ENCODE measurements at places on chromosomes 7 and 10.

GRCh38 chr7:127653396-127653795 is 1.4 kb downstream of the SND1 start:
- no peak for DNase-seq

- DNase-seq = no peak
Observed at GRCh38 chr10:58593008-58593407, 80.3 kb downstream of the BICC1 start.

DNA sequence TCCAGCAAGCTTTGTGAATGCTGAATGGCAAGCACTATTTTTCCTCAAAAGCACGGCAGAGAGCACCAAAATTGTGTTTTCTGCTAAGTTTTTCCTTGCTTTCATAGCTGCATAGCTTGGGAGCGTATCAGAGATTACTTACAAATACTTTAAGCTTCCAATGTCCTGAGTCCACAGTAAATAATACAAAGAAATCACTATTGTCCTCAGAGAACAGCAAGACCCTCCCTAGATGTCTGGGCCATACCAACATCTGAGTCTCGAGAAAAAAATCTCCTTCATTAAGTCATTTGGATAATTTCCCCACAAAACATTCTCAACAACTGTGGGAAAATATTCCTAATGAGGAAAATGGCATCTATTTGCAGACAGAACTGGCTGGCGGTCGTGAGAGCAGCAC is 41.7 kb downstream of the SGMS1 start:
- DNase-seq = no peak

- DNase-seq = no peak
Observed at GRCh38 chr7:87541648-87542047, 59.0 kb downstream of the ABCB1 start.

GRCh38 chr10:132510174-132510611 is 27.4 kb upstream of the INPP5A start:
- DNase-seq = no peak

DNA sequence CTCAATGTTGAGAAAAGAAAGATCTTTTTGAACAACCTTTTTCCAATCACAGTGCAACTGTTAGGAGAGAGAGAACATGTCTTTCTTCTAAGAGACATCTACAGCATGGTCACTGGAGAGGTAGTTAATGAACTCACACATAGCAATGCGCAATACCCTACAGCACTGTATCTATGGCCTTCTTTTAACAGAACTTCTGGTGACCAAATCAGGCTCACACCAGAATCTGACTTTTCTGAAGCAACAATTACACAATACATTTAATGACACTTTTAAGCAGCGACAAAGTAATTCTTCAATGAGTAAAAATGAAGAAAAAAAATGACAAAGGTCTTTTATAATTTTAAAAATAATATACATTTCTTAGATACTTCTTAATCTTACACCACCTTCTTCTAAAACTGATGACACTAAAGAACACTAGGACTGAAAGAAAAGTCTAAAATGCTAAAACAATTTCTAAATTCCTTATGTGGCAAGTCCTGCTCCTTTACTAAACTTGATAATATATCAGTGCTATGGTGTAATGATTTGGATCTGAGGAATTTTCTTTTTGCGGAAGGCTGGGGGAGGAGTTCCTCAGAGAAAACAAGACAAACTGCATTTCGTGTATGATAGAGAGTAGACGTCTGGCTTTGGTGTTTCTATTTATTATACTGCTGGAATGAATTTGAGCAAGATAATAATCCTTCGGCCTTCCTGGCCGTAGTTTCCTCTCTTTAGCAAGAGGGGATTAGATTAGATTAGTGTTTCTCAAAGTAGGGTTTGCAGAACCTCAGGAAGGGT is 166.3 kb downstream of the ZNF438 start:
- peak; percentile 71 for DNase-seq

GRCh38 chr10:98460837-98461499 is 14.2 kb upstream of the HPS1 start:
- peak; percentile 94 for DNase-seq

GRCh38 chr7:99098824-99099498 is 44.9 kb downstream of the SMURF1 start:
- no peak for DNase-seq

GRCh38 chr7:110867771-110868170 is 223.2 kb upstream of the LRRN3 start:
- no peak for DNase-seq

- DNase-seq = peak; percentile 81
Observed at GRCh38 chr7:50552921-50553320, 12.3 kb downstream of the DDC start.

DNA sequence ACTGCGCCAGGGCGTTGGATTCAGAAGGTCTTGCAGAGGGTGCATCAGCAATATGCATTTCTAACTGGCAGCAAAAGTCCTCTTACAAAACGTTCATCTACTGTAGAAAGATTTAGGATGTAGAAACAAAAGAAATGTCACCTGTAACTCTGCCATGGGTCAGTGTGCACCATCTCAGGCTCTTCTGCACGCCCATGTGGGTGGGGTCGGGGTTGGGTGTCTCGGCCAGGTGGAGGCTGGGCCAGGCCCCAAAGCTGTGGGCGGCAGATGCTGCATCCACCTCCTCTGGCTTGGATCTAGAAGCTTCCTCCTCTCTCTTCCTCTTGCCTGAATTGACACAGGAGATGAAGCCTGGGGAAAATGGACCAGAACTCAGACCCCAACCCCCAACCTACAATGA is 111.3 kb upstream of the PPP2R2D start:
- no peak for DNase-seq

DNA sequence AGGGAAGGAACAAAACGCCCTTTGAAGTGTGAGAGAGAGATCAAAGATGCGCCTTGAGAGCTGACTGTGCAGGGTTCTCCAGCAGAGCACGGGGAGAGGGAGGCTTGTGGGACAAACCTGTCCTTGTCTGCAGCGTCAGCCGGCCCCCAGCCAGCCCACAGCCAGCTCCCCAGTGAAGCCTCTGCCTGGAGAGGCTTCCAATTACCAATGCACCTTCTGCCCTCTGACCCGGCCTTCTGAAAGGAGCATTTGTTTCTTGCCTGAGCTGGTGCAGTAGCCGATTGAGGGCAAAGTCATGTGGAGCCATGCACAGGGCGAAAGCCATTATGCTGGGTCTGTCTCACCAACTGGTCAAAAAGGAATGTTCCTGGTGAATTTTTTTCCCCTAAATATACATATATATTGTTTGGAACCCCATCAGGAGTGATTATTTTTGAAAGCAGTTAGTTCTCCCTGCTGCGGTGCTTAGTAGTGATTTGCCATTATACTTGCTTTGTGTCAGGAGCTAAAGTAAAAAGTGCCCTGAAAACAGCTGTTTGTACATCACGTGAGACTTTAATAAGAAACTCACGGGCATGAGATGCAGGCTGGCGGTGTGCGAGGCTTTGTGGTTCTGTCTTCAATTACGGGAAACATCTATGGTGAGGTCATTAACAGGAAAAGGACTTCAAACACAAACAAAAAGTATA is 268.6 kb downstream of the KLF6 start:
- no peak for DNase-seq

- DNase-seq = no peak
Observed at GRCh38 chr10:76559892-76560220, 1077.8 kb downstream of the KCNMA1 start.

GRCh38 chr10:1382711-1383110 is 326.5 kb downstream of the WDR37 start:
- no peak for DNase-seq

- no peak for DNase-seq
Observed at GRCh38 chr10:21150166-21150565, 253.1 kb upstream of the NEBL start.

Data from fibroblast of pulmonary artery (primary cell).